Suprapubic skin (tissue), 4 donors: ENCODE measurements at places on chromosomes 6 and 20.

DNA sequence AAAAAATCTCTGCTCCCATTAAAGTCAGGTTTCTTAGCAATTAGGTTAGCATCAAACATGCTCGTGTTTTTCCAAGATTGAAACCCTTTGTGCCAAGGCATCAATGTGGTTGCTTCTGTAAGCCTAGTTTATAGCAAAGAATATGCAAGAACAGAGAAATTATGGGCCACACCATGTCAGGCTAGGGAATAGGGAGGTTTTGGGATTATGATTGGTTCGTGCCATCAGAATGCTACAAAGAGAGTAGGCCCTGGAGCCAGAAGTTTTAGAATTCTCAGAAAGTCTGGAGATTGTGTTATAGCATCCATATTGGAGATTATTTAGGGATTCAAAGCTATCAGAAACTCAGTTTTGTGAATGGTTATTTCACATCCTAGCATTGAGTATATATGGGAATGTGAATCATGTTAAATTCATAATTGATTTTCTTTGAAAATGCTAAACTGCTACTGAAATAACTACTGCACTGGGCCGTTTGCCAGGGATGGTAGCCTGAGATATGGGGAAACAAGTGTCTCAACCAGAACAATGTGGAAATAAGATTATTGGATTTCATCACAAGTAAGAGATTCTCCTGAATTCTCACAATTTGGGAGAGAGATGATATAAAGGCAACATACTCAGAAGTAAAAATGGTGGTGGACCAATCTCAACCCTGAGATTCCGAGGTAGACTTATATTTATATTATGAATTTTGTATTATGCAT lies 45.3 kb downstream of the ZNF292 start:
- no peak overlapping the region for H3K4me3 ChIP-seq
- no peaks in the 10 kb centered on the region for H3K4me1 ChIP-seq
- H3K27ac ChIP-seq = no peak overlapping the region
- peak; percentile 72 for DNase-seq

- no peaks in the 10 kb centered on the region for H3K36me3 ChIP-seq
- H3K4me1 ChIP-seq = peaks cover 5% of the 10 kb centered on the region
- no peak for DNase-seq
- H3K27ac ChIP-seq = no peak overlapping the region
Measured at GRCh38 chr6:41967312-41968287, 26.0 kb upstream of the CCND3 start.

DNA sequence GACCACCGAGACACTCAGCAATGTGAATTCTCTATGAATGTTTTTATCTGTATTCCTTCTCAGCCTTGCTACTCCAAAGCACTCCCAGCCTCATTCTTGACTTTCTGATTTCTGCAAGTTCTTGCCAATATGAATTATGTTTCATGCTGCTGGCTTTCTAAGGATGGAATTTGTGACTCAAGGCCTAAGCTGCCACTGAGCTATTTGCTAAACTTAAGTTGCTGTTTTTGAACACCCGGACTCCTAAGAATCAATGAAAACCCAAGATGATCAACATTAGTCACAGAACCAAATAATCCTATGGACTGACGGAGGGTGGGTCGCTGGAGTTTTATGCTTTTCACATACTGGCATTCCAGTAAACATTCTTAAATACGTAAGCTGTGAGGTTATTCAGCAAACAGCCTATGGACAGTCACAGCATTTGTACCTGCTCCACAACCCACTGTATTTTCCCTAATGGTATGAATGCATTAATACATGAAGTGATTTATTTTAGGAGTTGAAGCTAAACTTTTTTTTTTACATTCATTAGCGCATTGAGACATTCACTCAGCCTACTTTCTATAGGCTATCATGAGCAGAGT lies 8.2 kb upstream of the PXDC1 start:
- peaks cover 4% of the 10 kb centered on the region for H3K4me1 ChIP-seq
- peak; percentile 16 for DNase-seq
- no peaks in the 10 kb centered on the region for H3K36me3 ChIP-seq
- no peaks in the 10 kb centered on the region for H3K27me3 ChIP-seq
- H3K4me3 ChIP-seq = no peak overlapping the region
- peak overlapping the region; percentile 31 for H3K27ac ChIP-seq

DNA sequence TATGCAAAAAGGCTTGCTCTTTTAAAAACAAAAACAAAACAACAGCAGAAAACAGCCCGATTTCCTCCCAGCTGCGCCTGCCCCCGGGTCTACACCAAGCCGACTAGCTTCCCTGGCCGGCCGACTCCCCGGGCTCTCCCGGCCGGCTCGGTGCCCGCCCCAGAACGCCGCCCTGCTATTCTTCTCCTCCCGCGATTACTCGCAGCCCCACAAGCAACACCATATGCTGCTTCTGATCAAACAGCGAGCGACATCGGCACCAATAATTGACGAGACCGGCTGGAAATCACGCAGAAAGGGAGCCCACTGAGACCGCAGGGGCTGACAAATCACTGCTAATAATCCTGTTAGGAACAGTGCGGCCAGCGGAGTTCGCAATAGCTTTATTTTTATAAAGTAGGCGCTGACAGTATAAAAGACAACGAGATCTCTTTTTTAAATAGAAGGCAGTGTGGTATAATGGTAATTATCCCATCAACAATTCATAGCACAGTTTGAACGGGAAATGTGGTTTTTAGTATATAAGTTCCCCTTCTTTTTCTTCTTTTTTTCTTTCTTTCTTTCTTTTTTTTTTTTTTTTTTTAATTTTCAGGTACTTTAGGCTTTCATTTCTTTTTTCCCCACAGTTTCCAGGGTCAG lies 3.3 kb downstream of the SIM1 start:
- H3K4me1 ChIP-seq = peaks cover 25% of the 10 kb centered on the region
- DNase-seq = no peak
- H3K27ac ChIP-seq = no peak overlapping the region
- H3K36me3 ChIP-seq = no peaks in the 10 kb centered on the region
- peak overlapping the region; percentile 28 for H3K4me3 ChIP-seq
- H3K27me3 ChIP-seq = peaks cover 100% of the 10 kb centered on the region

DNA sequence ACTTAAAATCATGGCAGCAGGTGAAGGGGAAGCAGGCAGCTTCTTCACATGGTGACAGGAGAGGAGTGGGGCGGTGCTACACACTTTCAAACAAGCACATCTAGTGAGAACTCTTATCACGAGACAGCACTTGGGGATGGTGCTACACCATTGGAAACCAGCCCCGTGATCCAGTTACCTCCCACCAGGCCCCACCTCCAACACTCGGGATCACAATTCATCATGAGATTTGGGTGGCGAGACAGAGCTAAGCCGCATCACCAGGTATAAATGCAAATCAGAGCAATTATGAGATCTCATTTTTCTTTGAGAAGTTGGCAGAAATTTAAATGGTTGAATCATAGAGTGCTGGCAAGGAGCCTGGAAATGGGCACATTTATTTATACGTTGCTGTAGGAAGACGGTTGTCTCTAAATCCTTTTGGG lies 31.4 kb downstream of the IGF2R start:
- no peak overlapping the region for H3K4me3 ChIP-seq
- no peak overlapping the region for H3K27ac ChIP-seq
- H3K4me1 ChIP-seq = peaks cover 8% of the 10 kb centered on the region
- peaks cover 7% of the 10 kb centered on the region for H3K36me3 ChIP-seq

- no peaks in the 10 kb centered on the region for H3K36me3 ChIP-seq
- H3K27me3 ChIP-seq = no peaks in the 10 kb centered on the region
- no peaks in the 10 kb centered on the region for H3K4me1 ChIP-seq
- DNase-seq = no peak
- H3K4me3 ChIP-seq = no peak overlapping the region
- H3K27ac ChIP-seq = no peak overlapping the region
Measured at GRCh38 chr20:8656335-8656734, 412.6 kb upstream of the PLCB4 start.

DNA sequence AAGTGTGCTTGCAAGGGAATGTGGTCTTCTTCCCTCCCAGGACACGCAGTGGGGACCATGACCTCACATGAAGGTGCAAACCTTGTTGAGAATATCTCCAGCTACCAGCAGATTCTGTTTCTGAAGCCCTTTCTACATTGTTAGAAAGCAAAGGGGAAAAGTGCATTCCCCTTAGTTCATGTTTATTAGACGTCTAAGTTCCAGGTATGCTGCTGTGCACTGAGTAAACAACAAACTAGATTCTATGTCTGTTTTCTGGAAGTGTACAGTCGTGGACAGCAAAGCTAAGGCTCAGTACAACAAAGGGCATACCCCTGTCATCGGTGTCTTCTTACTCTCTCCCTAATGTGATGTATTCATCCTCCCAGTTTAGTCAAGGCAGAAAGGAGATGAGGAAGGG lies 178.5 kb downstream of the KIF16B start:
- peaks cover 15% of the 10 kb centered on the region for H3K4me1 ChIP-seq
- H3K4me3 ChIP-seq = no peak overlapping the region
- H3K27me3 ChIP-seq = no peaks in the 10 kb centered on the region
- no peak overlapping the region for H3K27ac ChIP-seq
- H3K36me3 ChIP-seq = peaks cover 4% of the 10 kb centered on the region

DNA sequence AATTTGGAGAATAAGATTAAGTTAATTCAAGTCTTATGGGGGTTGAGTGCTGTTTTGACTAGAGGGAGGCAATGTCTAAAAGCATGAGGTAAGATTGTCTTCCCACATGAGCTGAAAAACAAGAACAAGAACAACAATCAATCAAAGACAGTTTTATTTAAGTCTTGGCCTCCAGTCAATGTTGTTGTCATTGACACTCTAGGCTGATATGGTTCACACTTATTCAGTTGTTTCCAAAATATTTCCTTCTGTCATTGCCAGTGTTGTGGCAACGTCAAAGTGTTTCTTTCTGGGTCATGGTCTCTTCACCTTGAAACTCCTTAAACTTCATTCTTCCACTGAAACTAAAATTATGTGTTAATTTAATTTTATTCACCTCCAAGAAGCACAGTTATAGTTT lies 72.4 kb downstream of the GRIK2 start:
- no peaks in the 10 kb centered on the region for H3K27me3 ChIP-seq
- no peak overlapping the region for H3K27ac ChIP-seq
- H3K4me1 ChIP-seq = no peaks in the 10 kb centered on the region
- DNase-seq = no peak

GRCh38 chr6:91782802-91783201 lies 1195.9 kb upstream of the MAP3K7 start:
- H3K27me3 ChIP-seq = no peaks in the 10 kb centered on the region
- H3K4me1 ChIP-seq = no peaks in the 10 kb centered on the region
- H3K36me3 ChIP-seq = no peaks in the 10 kb centered on the region
- no peak overlapping the region for H3K27ac ChIP-seq
- DNase-seq = no peak
- H3K4me3 ChIP-seq = no peak overlapping the region

DNA sequence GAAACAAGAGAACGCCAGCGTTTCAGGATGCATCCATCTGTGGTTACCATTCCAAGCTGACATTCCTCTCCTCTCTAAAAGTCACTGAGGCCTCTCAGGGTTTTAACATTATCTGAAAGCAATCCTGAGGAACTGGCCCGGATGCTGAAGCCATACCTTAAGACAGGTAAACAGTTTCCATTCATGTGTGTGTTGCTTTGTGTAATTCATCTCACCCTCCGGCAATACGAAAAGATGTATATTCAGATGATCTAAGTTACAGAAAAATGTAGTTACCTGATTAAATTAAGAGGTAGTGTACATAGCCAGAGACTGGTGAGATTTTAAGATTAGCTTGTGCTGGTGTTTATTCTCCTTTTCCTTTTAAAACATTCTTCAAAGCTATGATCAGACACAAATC lies 68.4 kb upstream of the BACH2 start:
- H3K4me3 ChIP-seq = no peak overlapping the region
- no peaks in the 10 kb centered on the region for H3K36me3 ChIP-seq
- H3K4me1 ChIP-seq = peaks cover 16% of the 10 kb centered on the region
- no peaks in the 10 kb centered on the region for H3K27me3 ChIP-seq
- H3K27ac ChIP-seq = no peak overlapping the region
- no peak for DNase-seq

- DNase-seq = no peak
- no peak overlapping the region for H3K27ac ChIP-seq
- H3K4me3 ChIP-seq = no peak overlapping the region
- no peaks in the 10 kb centered on the region for H3K27me3 ChIP-seq
Measured at GRCh38 chr6:25181923-25182322, 97.3 kb upstream of the CARMIL1 start.

- no peaks in the 10 kb centered on the region for H3K36me3 ChIP-seq
- H3K4me1 ChIP-seq = no peaks in the 10 kb centered on the region
- no peak for DNase-seq
- H3K27ac ChIP-seq = no peak overlapping the region
- H3K4me3 ChIP-seq = no peak overlapping the region
- no peaks in the 10 kb centered on the region for H3K27me3 ChIP-seq
Measured at GRCh38 chr6:72832271-72832670, 210.4 kb downstream of the KCNQ5 start.

DNA sequence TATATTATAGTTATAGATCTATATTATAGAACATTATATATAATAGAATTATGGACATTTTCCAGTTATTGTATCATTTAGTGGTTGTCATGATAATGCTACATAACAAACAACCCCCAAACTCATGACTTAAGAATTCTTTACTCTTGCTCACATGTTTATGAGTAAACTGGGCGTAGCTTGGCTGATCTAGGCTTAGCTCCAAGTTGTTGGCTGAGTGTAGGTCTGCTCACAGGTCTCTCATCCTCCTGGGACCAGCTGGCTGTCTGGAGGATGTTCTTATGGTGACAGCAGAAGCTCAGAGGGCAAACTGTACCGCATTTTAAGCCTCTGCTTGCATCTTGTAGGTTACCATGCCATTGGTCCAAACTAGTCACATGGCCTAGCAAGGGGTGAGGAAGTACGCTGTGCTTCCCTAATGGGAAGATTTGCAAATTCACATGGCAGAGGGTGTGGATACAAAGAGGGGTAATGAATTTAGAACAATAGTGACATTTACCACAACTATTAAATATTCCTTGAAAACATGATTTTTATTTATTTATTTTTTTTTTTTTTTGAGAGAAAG lies 34.2 kb downstream of the ARHGAP40 start:
- H3K36me3 ChIP-seq = no peaks in the 10 kb centered on the region
- no peak for DNase-seq
- peaks cover 3% of the 10 kb centered on the region for H3K4me1 ChIP-seq
- no peak overlapping the region for H3K4me3 ChIP-seq

DNA sequence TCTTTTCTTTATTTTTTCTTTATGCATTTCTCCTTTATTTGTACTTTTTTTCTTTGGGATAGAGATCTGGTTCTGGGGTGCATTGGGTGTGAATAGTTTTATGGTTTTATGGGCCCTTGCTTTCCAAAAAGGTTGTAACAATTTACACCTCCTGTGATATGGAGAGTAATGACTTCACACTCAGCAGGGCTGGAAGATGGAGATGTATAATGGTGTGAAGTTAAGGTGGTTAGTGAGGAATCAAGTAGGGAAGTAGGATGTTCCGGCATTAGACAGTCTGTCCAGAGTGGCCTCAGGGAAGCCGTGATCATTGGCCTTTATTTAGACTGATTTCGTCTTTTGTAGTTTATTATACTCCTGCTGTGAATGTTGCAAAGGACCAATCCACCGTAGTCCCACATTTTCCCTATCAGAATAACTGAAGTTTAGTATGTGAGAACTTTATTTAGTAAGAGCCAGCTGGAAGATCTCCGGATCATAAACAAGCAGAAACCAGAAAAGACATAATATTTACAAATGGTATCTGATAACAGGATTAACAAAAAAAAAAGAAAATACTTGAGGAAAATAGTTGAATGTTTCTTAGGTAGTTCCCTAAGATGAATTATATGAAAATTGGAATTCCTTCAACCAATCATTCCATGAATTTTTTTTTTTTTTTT lies 255.5 kb downstream of the TBC1D7 start:
- H3K4me3 ChIP-seq = no peak overlapping the region
- no peak overlapping the region for H3K27ac ChIP-seq
- H3K36me3 ChIP-seq = no peaks in the 10 kb centered on the region
- peaks cover 13% of the 10 kb centered on the region for H3K4me1 ChIP-seq
- no peak for DNase-seq
